Osteoblast (primary cell): ENCODE measurements at places on chromosomes 3 and 15. TPM values are rescaled to one million over a fixed set of nuclear protein-coding genes. Genes with fewer than 3 reads are reported as not detected.

Gene GNB5
- total RNA-seq = 26.4 and 30.4 TPM in 2 replicates

Gene NMNAT3
- total RNA-seq = 0.36 and 0.59 TPM in 2 replicates

Gene ALS2CL
- total RNA-seq = 1.1 and 1.8 TPM in 2 replicates

Gene ARMC8
- total RNA-seq = 45.7 and 59.0 TPM in 2 replicates

Gene MESP2
- total RNA-seq = 0.72 and 1.5 TPM in 2 replicates

Gene SHISA5
- total RNA-seq = 99.3 and 105 TPM in 2 replicates

Gene LTK
- not detected in 2 replicates for total RNA-seq

Gene ZDHHC19
- total RNA-seq = not detected in 2 replicates

Gene LMAN1L
- under 0.01 TPM in 1 of 2 replicates, not detected in the other for total RNA-seq

Gene TNNC1
- total RNA-seq = 0.29 and 0.36 TPM in 2 replicates

Gene SPATA12
- total RNA-seq = not detected in 2 replicates

Gene SLC9C1
- total RNA-seq = not detected in 2 replicates

Gene PRTG
- 4.7 and 5.6 TPM in 2 replicates for total RNA-seq

Gene RTP1
- not detected in 2 replicates for total RNA-seq

Gene CD80
- 2.5 and 3.2 TPM in 2 replicates for total RNA-seq

Gene ARPP21
- not detected in 2 replicates for total RNA-seq

Gene TGM4
- not detected in 2 replicates for total RNA-seq

Gene ACAA1
- 17.4 and 20.0 TPM in 2 replicates for total RNA-seq

Gene CNTN3
- total RNA-seq = 0.29 and 0.36 TPM in 2 replicates

Gene CHST2
- total RNA-seq = 13.8 and 16.5 TPM in 2 replicates

Gene PEX5L
- 0.59 and 1.4 TPM in 2 replicates for total RNA-seq

Gene GHSR
- not detected in 2 replicates for total RNA-seq

Gene HRH1
- total RNA-seq = 9.8 and 12.4 TPM in 2 replicates

Gene TAGLN3
- total RNA-seq = not detected in 2 replicates

Gene CACNA2D2
- not detected in 2 replicates for total RNA-seq

Gene PARP6
- 40.4 and 43.4 TPM in 2 replicates for total RNA-seq

Gene LINGO1
- under 0.01 and 1.1 TPM in 2 replicates for total RNA-seq

Gene CPN2
- under 0.01 and 0.29 TPM in 2 replicates for total RNA-seq

Gene PTH1R
- 0.29 and 0.36 TPM in 2 replicates for total RNA-seq

Gene RBPMS2
- 0.29 TPM in 1 of 2 replicates, not detected in the other for total RNA-seq

Gene PCLAF
- 20.6 and 29.2 TPM in 2 replicates for total RNA-seq

Gene LRRC57
- total RNA-seq = 16.3 and 17.4 TPM in 2 replicates

Gene RASL12
- total RNA-seq = under 0.01 and 0.36 TPM in 2 replicates

Gene CPLX3
- total RNA-seq = not detected in 2 replicates

Gene MOBP
- not detected in 2 replicates for total RNA-seq

Gene SLC27A2
- not detected in 2 replicates for total RNA-seq

Gene TFRC
- 118 and 139 TPM in 2 replicates for total RNA-seq

Gene APPL1
- 53.6 and 63.9 TPM in 2 replicates for total RNA-seq

Gene SNX1
- 51.0 and 51.9 TPM in 2 replicates for total RNA-seq

Gene FRMD5
- total RNA-seq = 3.3 and 3.5 TPM in 2 replicates

Gene EFHB
- 0.29 and 1.8 TPM in 2 replicates for total RNA-seq

Gene PLCL2
- 5.1 and 6.5 TPM in 2 replicates for total RNA-seq

Gene SLITRK3
- total RNA-seq = not detected in 2 replicates

Gene CD200
- total RNA-seq = 1.5 and 3.3 TPM in 2 replicates

Gene SLC22A14
- 0.29 and 0.36 TPM in 2 replicates for total RNA-seq

Gene SLC15A2
- under 0.01 and 0.29 TPM in 2 replicates for total RNA-seq

Gene RLBP1
- total RNA-seq = under 0.01 TPM in 2 replicates
